ENCODE measurements at places on chromosomes 2 and 18.

DNA sequence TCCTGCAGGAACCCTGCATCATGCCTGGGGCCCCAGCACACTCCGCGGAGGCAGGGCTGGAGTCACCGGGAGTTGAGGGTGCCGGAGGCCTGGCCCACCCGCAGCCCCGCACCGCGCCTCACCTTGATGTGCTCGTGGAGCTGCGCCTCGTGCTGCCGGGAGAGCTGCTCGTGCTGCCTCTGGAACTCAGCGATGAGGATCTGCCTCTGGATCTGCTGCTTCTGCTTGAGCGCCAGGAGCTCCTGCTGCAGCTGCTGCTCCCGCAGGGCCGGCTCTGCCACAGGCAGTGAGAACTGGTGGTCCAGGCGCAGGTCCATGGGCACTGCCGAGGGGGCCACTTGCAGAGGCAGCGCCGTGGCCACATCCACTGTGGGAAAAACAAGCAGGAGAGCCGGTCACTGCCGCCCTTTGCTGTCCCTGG, 211.1 kb downstream of the HDAC4 start:
- no peak for DNase-seq

GRCh38 chr2:50748671-50749070, 283.3 kb downstream of the NRXN1 start:
- no peak for DNase-seq

- DNase-seq = no peak
Observed at GRCh38 chr18:34844732-34845459, 134.8 kb downstream of the DTNA start.

DNA sequence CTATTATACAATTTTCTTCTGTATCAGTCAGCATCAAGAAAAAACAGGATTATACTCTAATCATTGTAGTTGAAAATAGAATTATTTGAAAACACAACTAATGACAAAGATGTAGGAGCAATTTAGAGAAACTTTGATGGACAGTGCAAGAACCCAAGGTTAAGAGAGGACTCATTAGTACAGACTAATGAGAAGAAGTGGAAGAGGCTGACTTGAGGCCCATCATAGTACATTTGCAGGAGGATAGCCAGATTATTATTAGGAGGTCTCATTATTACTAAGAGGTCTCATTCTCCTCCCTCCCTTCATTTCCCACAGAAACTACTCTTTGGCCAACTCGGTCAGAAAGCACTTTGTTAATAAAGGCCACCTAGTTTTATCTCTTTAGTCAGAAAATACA, 1983.0 kb downstream of the SUCLG1 start:
- no peak for DNase-seq

DNA sequence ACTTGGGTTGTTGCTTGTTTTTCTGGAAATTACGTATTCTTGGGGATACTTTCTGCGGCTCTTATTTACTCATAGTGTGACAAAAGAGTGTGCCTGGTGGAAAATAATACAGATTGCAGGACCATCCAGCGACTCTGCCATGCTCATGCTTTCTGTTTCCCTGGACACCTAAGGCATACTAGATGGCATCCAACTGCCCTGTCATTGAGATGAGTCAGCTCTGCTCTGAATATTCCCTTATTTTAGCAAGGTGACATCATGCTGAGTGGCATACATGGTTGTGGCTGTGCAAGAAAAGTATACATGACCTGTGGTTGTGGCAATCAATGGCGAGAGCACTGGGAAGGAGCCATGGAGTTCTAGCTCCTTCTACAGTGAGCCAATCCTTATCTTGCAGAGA, 471.0 kb downstream of the TMEM182 start:
- no peak for DNase-seq

- no peak for DNase-seq
Observed at GRCh38 chr2:239013678-239013976, 165.7 kb downstream of the TWIST2 start.

- no peak for DNase-seq
Observed at GRCh38 chr18:25066516-25066915, 285.4 kb downstream of the ZNF521 start.

GRCh38 chr2:127485051-127485693, 41.1 kb downstream of the IWS1 start:
- DNase-seq = peak; percentile 21

DNA sequence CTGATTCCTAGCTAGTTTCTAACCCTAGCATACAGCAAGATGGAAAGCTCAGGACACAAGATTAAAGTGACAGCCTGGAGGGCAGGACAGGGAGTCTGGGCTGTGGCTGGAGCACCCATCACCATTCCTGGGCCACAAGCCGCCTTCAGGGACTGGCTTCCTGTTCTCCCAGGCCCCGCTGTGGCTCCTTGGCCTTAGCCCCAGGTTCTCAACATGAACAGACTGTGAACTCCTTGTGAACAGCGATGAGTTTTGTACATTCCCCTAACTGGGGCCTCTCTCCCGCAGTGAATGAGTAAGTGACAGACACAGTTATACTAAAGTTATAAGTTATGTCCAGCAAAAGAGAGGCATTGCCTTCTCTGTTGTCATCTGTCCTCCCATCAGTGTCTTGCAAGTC, 35.9 kb upstream of the SLC14A1 start:
- no peak for DNase-seq

DNA sequence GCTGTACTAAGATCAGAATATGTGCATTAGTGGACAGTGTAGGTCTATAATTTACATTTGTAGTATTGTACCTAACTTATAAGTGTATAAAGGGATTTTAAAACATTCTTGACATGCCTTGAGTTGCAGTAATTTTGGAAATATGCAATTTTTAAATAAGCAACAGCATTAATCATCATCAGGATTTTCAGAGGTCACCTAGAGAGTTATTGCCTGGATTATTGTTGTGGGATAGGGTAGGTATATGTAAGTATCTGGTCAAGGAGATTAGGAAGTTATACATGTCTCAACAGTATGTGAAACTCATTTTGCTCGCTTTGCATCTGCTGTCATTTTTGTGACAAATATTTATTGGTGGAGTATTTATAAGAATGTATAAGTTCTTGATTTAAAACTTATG, 184.2 kb downstream of the WDR7 start:
- no peak for DNase-seq

- DNase-seq = no peak
Observed at GRCh38 chr2:71938659-71939587, 208.7 kb downstream of the CYP26B1 start.

DNA sequence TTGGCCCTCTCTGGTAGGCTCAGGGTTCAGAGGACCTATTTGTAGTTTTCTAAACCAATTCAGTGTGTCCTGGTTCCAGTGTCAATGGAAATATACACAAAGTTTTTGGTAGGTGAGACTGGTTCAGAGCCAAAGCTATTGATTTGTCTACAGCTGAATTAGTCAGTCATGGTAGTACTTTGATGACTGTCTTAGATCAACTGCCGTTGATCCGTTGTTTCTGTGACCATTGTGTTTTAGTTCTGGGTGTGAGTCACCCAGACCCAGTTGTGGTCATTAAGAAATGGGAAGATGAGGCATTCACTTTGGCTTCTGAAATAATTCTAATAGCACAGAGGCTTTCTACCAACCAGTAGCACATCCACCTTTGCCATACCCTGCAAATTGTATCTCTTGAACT, 16.0 kb upstream of the RPE start:
- no peak for DNase-seq

DNA sequence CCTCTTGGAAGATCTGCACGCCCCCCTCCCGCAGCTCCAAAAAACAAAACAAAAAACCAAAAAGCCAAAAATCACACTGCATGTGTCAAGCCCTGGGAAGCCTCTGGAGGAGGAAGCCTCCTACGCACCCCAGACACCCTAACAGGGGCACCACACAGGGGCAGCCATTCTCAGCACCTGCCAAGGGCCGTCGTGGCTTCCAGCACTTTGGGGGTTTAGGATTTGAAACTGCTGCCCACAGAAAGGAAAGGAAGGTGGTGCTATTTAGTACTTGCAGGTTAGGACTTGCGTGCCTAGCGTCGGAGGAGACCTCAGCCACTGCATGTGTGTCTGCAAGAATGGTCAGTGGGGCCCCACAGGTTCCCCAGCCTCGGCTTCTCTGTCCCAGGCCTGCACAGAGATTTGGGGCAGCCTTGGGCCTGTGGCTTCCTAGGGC, 419 bp upstream of the GPR55 start:
- DNase-seq = no peak

DNA sequence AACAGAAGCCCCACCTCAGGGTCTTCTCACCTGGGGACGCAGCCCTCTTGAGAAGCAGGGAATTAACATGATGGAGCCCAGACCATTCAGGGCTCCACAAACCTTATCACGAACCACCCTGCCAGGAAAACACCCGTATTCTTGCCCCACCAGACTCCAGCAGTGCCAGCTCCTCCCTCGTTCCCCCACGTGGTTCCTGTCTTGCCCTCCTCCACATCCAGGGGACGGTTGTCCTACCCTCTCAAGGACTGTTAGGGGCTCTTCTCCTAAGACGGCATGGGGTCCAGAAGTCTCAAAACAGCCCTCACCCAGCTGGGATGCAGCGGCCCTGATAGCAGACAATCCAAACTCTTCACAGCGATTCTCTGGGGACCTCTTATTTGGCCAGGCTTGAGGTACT, 372.2 kb upstream of the HS6ST1 start:
- DNase-seq = no peak

DNA sequence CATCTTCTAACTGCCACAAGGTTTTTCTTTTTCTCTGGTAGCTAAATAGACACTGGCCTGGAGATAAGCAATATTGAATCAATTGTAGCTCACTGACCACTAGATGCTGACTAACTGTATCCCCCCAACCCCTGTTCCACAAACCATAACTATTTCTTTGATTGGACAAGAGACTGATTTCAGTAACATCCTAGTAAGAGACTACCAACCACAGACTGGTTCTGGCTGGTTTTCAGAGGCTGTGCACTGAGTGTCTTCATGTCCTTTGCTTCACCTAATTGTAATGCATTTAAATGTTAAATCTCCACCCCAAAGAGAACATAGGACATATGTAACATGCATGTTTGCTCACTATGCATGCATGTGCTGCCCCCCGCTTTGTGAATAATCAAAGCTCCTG, 3.2 kb upstream of the AAK1 start:
- DNase-seq = no peak

DNA sequence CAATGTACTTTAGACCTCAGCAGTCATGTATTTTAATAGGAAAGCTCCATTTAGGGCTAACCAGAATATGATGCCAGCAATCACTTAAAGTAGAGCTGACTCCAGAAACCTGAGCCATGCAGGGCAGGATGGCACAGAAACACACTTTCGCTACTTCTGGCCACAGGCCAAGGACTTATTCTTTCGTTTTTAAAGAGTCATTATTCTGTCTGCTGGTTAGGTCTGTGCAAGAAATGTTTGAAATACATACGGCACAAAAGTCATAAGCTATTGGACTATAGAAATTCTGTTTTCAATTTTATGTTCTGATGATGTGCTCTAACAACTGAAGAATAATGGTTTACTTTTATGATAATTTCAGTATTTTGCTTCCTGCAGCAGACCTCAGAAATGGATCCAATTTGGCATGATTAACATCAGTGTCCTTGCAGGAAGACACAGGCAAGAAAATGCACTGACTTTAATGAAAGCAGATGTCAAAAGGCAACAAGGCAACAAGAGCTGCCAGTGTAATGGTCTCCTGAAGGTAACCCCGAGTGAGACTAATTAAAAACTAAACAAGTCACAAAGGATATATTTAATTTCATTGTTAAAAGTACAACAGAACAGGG, 114.4 kb upstream of the CHRNA1 start:
- DNase-seq = peak; percentile 18

GRCh38 chr2:154537024-154537423, 161.5 kb upstream of the KCNJ3 start:
- no peak for DNase-seq

DNA sequence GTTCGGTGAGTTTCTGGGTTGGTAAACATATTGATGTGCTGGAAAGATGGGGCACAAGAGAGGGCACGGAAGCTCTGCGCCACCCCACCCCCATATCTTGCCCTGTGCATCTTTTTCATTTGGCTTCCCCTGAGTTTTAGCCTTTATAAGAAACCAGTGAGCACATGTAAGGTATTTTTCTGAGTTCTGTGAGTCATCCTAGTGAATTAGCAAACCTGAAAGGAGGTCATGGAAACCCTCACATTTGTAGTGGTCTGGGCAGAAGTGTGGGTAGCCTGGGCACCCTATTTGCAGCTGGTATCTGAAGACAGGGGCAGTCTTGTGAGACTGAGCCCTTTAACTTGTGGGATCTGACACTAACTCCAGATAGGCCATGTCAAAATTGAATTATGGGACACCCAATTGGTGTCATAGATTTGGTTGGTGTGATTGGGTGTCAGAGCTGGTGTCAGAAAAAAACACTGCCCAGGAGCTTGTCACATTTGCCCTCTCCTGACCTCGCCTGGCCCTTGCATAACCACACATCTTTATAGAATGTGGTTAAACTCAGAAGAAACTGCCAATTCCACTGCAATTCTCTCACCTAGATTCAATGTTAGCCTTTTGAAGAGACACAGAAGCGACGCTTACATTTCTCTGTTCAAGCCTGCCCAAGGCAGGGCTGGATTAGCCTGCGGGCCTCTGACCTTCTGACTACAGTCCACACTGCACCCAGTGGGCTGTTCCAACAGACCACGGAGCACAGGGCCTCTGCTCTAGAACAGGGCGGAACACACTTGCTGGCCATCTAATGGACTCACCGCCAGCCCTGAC, 12.0 kb upstream of the GALM start:
- peak; percentile 74 for DNase-seq
